ENCODE measurements at places on chromosomes 5 and 9.
A peak's percentile ranks its signal among the peaks of the same experiment; 100 is the strongest.

GRCh38 chr5:109805883-109806282 is 116.2 kb downstream of the MAN2A1 start:
- DNase-seq: no peak

DNA sequence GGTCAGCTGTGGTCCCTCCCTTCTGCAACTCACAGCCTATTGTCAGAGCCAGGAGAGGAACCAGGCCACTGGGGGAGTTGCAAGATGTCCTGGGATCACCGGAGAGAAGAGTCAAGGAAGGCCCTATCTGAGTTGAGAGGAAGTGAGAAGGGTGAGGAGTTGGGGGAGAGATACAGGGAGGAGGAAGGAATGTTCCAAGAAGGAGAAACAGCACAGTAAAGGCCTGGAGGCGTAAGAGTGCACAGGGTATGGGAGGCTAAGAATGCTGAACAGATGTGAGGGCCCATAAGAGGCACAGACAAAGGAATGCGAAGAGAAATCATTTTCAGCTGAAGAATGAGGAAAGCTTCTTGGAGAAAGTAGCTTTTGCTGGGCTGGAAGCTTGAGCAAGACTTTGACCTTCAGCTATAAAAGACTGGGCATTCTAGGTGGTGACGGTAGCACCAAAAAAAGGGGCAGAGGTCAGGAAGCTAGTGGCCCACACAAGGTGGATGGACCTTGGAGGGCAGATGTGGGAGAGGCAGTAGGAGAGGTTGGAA is 21.6 kb upstream of the CSF1R start:
- no peak for DNase-seq

DNA sequence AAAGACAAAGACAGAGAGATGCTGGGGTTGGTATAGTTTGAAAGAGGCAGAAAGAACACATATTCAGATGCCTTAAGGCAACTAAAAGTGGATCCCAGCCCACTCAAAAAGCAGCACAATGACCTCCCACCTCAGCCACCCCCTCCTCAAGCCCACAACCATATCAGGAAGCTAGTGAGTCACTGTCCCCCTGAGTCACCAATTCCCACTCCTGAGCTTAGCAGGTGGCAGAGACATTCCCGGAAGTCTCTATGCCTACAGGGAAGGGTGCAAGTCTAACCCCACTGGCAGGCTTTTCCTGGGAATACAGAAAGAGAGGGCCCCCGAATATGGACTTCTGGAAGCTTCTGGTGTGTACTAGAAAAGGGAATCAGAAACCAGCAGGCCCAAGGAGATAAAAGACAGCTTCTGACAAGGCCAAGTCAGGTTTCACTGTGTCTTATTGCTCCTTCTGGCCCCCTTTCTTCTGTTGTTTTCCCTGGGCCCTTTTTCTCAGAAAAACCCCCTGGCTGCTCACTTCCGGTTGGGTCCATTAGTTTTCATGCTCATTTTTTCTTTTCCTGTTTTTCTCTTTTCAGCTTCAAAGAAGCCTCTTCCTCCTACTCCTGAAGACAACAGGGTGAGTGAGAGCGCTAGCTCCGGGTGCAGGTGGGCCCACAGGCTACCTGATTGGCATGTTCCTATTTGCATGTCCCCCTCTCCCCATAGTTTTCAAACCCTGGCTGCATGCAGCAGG is 36.8 kb downstream of the ITK start:
- peak; percentile 33 for DNase-seq

GRCh38 chr5:132183723-132184122 is 43.9 kb downstream of the P4HA2 start:
- DNase-seq: no peak

DNA sequence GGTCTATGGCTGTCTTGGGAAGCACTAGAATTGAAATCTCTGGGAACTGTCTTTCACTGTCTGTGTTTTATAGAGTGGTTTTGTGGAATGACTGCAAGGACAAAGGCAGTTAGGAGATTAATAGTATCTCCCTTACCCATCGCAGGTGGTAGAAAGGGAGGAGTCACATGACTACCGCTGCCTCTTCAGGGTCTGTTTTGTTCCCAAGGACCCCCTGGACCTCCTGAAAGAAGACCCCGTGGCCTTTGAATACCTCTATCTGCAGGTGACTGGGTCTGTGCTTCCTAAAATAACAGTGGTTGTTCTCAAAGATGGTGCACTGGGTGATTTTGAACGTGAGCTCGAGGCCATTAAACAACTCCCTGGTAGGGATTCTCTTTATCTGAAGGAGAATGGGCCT is 22.8 kb upstream of the TRMT10B start:
- no peak for DNase-seq

DNA sequence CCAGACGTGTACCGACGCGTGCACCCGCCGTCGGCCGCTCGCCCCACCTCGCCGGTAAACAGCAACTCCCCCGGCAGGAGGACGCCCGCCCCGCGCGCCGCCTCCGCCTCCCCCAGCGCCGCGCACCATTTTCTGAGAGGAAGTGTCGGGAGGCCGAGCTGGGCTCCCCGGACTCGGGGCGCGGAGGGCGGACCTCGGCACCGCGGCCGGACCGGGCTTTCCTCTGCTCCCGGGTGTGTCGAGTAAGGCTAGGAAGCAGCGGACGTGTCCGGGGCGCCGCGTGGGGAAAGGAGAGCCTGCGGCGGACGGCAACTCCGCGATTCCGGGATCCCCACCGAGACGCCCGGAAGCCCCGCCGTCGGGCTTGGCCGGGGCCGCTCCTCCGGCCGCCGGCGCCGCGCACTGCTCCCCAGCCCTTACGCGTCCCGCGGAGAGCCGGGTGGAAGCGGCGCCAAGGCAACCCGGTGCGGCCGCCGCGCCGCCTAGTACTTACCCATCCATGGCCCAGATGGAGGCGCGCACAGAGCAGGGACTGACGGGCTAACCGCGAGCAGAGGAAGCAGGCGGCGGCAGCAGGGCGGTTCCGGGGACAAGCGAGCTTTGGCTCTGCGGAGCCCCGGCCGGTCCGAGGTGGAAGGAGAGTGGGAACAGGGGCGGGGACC is at the start of gene PTBP3:
Gene PTBP3, minus strand, starts transcription at position 643 of the 662 bp plus-strand sequence. CDS start 35,754 bp downstream, outside the sequence.
- peak; percentile 65 for DNase-seq

DNA sequence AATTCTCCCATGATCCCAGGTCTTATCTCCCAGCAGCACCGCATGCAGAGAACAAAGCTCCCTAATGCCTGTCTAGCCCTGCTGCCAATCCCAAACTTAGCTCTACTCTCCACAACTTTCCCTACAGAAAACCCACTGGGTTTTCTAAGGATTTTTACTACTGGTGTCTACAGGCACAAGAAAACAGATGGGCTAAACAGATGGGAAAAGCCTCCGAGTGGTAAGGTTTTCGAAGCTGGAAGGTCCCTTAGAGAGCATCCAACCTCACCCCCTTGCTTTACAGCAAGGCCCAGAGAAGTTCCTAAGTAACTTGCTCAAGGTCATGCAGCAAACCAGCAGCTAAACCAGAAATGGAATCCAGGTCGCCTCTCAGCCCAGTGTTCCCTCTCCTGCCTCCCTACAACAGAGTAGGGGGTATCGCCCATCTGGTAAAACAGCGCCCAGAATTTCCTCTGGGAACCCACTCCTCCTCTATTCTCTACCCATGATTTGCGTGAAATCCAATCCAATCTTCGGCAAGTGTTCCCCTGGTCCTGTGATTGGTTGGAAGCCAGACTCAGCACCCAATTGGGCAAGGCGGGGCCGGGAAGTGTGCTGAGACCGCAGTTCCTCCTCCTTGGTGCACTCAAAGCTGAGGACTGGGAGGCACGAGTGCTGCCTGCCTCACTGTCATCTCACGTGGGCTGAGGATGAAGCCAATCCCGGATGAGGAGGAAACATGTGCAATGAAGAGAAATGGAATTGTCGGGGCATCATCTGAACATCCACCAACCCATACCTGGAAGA is 20.8 kb downstream of the CPLX2 start:
- DNase-seq: no peak

DNA sequence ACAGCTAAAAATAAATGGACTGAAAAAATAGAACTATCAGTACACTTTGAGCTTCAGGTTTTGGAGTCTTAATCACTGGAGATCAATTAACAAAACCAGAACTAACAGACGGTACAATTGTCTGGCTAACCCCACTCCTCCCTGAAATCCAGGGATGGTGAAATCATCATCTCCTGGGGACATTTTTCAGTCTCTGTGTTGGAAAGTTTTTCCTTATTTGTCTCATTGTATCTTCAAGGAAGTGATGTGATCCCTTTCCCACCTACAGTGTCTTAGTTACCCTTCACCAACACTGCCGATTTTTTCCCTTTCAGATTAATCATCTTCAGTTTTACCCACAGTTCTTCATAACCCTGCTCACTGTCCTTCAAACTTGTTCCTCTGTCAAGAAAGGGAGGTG is 81.9 kb downstream of the MAP1B start:
- DNase-seq: no peak

DNA sequence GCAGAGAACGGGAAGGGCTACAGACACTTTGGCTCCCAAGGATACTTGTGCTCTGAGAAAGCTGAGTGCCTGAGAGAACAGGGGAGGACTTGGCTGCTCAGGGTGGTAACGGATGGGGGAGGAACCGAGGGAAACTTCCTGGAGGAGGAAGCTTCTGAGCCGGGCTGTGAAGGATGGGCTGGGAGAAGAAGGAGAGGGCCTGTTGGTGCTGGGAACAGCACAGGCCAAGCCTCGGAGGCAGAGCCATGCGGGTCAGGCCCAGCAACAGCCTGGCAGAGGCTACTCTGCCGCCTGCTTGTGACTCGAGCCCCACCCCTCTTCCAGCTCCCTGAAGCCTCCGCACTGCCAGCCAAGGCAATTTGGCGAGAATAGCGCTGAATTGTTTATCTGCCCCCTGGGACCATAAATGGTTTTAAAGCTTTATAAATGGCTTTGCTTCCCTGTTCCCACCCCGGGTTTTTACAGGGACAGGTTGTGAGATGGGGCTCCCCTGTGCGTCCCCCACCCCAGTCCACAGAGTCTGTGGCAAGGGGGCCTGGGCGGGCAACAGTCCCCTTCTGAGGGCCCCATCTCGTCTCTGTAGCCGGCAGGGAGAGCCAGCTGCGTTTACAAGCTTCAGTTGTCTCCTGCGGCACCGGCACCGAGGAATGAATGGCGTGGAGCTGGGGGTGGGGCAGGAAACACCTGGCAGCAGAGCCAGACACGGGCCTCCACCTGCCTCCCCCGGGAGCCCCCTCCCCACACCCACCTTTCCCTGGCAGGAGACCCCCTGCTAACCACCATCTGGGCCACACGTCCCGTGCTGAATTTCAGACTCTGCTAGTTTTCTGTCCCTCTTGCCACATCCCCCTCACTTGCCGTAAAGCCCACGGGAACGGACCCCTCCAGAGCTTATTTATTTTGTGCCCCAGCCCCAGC is 24.4 kb downstream of the FAM163B start:
- DNase-seq: no peak

GRCh38 chr5:92428415-92428814 is 1045.3 kb upstream of the ARRDC3 start:
- no peak for DNase-seq

- no peak for DNase-seq
Measured at GRCh38 chr5:157486221-157486681, 26.2 kb downstream of the NIPAL4 start.
